ENCODE measurements at places on chromosomes 7 and 10.

DNA sequence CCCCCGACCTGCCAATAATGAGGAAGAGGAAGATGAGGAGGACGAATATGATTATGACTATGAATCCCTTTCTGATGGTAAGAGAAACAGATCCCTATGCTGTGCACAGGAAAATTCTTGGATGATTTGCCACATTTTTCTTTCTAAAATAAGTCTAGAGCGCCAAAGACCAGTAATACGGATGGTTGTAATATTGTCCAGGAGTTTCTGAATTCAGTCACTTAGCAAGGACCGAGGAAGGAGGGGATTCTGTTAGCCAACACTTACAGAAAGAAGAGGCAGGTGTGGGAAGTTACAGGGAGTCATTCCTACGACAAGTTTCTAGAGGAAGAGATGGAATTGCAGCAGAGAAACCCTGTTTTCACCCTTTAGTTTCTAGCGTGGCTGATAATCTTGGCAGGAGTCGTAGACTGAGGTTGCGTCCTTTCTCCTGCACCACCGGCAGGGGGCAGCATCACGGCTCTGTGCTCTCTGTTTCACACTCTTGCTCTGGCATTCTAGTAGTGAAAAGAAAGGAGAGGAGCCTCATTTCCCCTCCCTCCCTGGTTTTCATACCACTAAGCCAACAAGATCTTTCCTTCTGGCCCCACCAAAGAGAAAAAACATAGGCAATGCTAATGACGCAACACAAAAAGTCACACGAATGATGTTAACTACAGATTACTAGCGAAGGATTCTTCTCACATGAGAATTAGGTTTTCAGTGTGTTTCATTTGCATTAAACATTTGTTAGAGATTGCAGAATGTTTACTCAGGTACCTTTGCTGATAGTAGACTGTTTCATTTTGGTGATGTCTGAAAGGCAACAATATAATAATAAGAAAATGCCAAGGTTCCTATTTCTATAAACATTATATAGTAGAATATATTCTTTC lies 82.7 kb downstream of the NOC3L start:
- H3K4me3 ChIP-seq: no peak overlapping the region
- peaks cover 9% of the 10 kb centered on the region for H3K4me1 ChIP-seq
- H3K27me3 ChIP-seq: peaks cover 21% of the 10 kb centered on the region
- peak; percentile 20 for DNase-seq
- no peaks in the 10 kb centered on the region for H3K36me3 ChIP-seq

DNA sequence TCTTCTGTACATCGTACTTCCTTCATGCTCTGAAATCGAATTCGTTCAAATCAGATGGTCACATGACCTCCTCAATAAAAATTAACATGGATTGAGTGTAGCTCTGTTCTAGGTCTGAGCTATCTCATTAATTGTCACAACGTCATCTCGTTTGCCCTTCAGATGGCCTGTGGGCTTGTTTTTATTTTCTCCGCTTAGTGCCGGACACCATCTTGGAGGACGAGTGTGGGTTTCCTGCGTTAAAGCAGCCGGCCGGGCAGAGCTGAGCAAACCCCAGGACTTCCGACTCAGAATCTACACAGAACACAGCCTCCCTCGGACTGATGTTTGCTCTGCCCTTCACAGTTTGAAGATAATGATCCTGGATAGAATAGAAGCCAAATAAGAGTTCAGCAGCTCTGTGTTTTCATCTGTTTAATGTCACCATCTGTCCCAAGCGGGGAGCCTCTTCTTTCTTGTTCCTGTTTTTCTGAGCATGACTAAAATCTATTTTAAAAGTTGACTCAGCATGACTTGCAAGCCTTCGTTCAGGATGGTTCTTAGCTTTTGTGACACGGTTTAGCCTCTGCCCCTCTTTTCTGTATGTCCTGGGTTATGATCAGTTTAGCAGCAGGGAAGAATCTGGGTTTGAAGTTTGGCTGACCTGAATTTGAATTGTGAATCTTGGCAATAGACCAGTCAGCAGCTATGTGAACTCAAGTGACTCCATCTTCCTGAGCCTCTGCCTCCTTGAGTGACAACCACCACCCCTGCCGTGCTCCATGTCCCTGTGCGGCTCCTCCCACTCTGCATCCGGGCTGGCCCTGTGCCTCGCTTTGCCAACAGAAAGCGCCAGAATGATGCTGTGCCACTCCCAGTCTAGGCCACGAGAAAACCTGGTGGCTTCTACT lies 30.6 kb upstream of the GALNTL5 start:
- peak overlapping the region; percentile 61 for H3K4me3 ChIP-seq
- peak overlapping the region; percentile 89 for H3K27ac ChIP-seq
- H3K27me3 ChIP-seq: peaks cover 28% of the 10 kb centered on the region
- peak; percentile 20 for DNase-seq
- H3K36me3 ChIP-seq: no peaks in the 10 kb centered on the region

DNA sequence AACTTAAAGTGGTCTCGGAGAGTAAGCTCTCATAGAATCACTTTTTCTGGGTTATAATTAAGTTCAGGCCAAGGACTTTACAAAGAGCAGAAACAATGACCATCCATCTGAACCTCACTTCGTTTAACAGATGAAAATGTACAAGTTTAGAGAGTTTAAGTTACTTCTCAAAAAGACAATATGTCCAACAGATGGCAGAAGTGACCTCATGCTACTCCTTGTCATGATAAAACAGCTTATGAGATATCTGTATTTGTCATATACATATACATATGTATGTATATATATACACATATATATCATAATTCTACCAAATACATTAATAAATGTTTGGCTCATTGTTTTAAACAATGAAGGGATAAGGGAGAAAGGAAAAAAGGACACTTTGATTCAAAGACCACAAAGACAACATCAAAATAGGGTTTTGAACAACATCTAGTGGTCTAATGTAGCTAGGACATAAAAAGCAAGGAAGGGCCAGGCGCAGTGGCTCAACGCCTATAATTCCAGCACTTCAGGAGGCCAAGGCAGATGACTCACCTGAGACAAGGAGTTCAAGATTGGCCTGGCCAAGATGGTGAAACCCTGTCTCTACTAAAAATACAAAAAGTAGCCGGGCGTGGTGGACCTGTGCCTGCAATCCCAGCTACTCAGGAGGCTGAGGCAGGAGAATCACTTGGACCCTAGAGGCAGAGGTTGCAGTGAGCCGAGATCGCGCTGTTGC lies 17.8 kb downstream of the NAPEPLD start:
- no peak overlapping the region for H3K27ac ChIP-seq
- H3K27me3 ChIP-seq: no peaks in the 10 kb centered on the region

- H3K4me1 ChIP-seq: peaks cover 2% of the 10 kb centered on the region
- H3K27me3 ChIP-seq: no peaks in the 10 kb centered on the region
- H3K4me3 ChIP-seq: no peak overlapping the region
- H3K27ac ChIP-seq: no peak overlapping the region
- H3K36me3 ChIP-seq: no peaks in the 10 kb centered on the region
- no peak for DNase-seq
These were observed 23.9 kb downstream of the OPALIN start for GRCh38 chr10:96334616-96335526.

- no peaks in the 10 kb centered on the region for H3K36me3 ChIP-seq
- H3K4me1 ChIP-seq: no peaks in the 10 kb centered on the region
- DNase-seq: no peak
- no peak overlapping the region for H3K27ac ChIP-seq
- H3K4me3 ChIP-seq: no peak overlapping the region
These were observed 250.0 kb downstream of the BMPER start for GRCh38 chr7:34155220-34155908.

Measured in stimulated activated naive B cell treated with anti-CD40 and anti-IgM and Interleukin-4, amounts not matched to agents 10 μg/mL and 1 μg/mL and 100 μg/mL, for 72 hours (primary cell).